Fibroblast of skin of back (primary cell): ENCODE measurements at places on chromosomes 4 and X.
A peak's percentile ranks its signal among the peaks of the same experiment; 100 is the strongest.

DNA sequence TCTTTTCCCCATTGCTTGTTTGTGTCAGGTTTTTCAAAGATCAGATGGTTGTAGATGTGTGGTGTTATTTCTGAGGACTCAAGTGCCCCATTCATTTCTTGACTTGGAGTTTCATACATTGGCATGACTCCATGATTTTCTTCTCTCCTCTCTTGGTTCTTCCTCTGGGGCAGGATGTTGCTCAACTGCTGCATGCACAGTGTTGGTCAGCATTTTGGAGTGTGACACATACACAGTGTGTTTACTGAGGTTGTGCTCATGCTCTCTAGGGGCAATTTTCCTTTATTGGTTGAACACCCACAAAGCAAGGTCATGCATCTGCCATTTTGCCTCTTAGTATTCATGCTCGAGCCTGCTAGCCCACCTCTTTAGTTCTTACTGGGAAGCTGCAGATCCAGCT is 1993.8 kb downstream of the ARAP2 start:
- peak; percentile 46 for DNase-seq

DNA sequence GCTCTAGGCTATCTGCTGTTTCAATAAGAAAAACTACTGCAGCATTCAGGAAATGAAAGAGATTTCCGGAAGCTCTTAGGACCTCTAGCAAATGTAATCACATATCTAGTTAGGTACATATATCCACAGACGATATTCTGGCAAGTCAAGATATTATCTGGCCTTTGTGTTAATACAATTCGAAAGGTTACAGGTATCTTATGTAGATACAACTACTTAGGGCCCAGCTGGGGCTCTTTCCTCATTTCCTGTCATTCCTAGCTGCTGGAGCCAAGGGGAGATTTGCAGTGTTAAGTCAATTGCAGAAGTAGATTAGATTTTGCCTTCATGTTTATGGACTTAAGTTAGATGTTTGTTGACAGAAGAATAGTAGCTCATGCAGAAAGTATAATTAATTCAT is 299.5 kb downstream of the ARHGAP24 start:
- DNase-seq, result no peak

- no peak for DNase-seq
Measured at GRCh38 chrX:37332055-37332454, 17.1 kb upstream of the PRRG1 start.

GRCh38 chr4:186081202-186081807 is 12.3 kb downstream of the TLR3 start:
- no peak for DNase-seq

DNA sequence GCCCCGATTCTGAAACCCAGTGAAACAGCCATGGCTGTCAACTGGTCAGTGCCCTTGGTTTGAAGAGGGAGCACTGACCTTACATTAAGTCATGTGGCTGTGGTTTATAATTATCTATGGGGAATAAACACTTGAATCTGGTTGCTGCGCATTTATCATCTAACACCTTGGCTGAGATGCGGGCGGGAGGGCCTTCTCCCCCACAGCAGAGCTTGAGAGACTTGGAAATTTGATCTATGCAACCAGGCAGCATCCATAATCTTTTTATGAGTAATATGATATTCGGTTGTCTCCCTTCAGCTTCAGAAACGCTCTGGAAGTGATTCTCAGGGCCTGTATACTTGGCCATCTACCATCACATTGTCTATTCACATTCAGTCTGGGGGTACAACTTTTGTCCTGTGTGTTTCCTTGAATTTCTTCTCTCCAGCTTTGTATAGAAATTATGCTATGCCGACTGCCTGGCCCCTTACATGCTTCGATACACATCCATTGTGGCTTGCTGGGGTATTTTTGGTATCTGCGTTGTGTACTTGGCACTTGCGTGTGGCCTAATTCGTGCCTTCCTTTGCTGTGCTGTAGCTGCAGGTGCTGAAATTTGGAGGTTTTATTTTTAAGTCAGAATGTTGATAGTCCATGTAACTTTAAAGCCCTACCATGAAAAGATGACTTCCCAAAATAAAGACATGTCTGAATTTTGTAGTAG is 321.6 kb downstream of the ARHGAP10 start:
- no peak for DNase-seq

GRCh38 chr4:121227341-121227792 is 63.2 kb upstream of the TNIP3 start:
- no peak for DNase-seq

GRCh38 chrX:15299941-15300851 is 15.2 kb downstream of the ASB11 start:
- DNase-seq, result peak; percentile 4

DNA sequence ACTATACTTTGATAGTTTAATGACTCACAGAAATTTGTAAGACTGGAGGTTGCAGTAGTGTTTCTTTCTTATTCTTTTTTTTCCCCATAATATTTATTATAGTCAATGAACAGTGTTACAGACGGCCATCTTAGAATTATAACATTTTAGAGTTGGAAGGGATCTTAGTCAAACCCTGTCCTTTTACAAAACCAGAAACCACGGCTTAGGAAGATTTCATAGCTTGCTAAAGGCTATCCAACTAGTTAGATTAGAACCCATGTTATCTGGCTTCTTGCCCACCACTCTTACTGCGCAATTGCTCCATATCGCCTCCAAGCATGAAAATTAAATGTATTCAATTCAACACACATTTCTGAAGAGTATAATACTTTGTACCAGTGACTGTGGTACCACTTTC is 1.1 kb downstream of the XIAP start:
- DNase-seq, result no peak

GRCh38 chr4:136867465-136867864 is 664.8 kb downstream of the PCDH18 start:
- DNase-seq, result no peak

- no peak for DNase-seq
Measured at GRCh38 chrX:11754958-11755645, 2.9 kb upstream of the MSL3 start.

GRCh38 chr4:47827343-47828047 is 10.4 kb downstream of the CORIN start:
- no peak for DNase-seq

- DNase-seq, result peak; percentile 79
Measured at GRCh38 chr4:139767168-139767567, 101.5 kb downstream of the MGST2 start.

DNA sequence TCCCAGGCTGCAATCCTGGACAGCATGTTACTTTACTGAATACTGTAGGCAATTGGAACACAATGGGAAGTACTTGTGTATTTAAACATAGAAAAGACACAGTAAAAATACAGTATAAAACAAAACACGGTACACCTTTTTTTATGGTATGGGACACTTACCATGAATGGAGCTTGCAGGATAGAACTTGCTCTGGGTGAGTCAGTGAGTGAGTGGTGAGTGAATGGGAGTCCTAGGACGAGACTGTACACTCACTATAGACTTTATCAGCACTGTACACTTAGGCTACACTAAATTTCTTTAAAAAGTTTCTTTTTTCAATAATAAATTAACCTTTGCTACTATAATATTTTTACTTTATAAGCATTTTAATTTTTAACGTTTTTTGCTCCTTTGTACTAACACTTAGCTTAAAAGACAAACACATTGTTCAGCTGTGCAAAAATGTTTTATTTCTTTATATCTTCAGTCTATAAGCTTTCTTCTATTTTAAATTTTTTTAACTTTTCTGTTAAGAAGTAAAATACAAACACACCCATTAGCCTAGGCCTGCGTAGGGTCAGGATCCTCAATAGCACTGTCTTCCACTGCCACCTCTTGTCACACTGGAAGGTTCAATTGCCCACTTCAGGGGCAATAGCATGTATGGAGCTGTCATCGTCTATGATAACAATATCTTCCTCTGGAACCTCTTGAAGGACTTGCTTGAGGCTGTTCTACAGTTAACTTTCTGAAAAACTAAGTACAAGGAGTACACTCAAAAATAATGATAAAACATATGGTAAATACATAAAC is 293.5 kb upstream of the FSTL5 start:
- DNase-seq, result no peak

GRCh38 chr4:56038487-56039162 is 89.9 kb downstream of the CEP135 start:
- no peak for DNase-seq

DNA sequence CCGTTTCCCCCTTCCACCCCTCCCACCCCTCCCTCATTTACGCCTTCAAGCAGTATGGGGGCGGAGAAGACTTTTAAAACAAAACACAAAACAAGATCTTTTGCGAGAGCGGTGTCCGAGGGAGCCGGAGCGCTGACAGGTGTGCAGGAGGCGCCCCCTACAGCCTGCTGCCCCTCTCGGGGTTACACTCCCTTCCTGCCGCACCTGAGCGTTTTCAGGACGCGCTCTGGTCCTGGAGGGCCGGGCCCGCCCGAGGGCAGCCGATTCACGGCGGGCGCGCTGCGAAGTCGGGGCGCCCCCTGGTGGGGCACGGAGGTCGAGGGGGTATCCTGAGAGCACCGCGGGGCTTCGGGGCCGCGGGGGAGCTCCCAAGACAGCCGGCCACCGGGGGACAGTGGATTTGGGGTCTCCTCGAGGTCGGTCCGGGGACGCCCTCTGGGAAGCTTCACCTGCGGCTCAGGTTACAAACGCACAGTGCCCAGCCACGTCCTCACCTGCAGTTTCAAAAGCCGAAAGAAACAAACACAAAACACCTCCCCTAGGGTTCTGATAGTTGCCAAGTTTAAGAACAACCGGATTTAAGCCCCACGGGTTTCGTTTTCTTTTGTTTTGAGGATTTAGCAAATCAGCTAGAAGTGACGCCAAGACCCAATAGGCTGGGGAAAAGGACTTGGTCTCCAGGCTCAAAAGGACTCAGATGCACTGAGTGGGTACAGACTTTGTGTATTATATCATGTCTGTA is 8.0 kb upstream of the NEUROG2 start:
- DNase-seq, result no peak

- DNase-seq, result no peak
Measured at GRCh38 chr4:126874533-126874932, 758.2 kb upstream of the INTU start.
